ENCODE measurements at places on chromosomes 16 and 17.

- DNase-seq, result no peak
Observed at GRCh38 chr16:1156055-1156982, 3.4 kb downstream of the CACNA1H start.

- DNase-seq, result no peak
Observed at GRCh38 chr16:31498493-31498892, 9.7 kb downstream of the RUSF1 start.

- DNase-seq, result no peak
Observed at GRCh38 chr17:18213666-18214270, 11.7 kb upstream of the LLGL1 start.

- peak; percentile 74 for DNase-seq
Observed at GRCh38 chr16:12674071-12674470, 129.6 kb downstream of the CPPED1 start.

DNA sequence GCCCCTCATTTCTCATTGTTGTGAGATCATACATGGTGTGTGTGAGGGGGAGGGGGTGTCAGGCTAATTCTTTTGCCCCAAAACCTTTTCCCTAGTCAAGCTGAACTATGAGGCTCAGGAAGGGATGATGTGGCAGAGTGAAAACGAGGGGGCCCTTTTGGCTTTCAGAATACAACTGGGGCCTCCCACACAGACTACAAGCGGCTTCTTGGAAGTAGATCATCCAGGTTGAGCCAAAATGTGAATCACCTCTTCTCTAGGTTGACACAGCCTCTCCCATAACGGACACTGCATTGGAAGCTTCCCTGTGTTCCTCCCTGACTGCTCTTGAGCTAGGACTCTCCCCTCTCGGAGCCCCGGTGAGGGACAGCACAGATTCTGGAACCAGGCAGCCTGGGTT lies 2.3 kb upstream of the ALKBH5 start:
- no peak for DNase-seq

- DNase-seq, result peak; percentile 54
Observed at GRCh38 chr17:491086-492021, 138.7 kb upstream of the RPH3AL start.

- DNase-seq, result no peak
Observed at GRCh38 chr16:2845116-2845515, 12.9 kb downstream of the PRSS22 start.

DNA sequence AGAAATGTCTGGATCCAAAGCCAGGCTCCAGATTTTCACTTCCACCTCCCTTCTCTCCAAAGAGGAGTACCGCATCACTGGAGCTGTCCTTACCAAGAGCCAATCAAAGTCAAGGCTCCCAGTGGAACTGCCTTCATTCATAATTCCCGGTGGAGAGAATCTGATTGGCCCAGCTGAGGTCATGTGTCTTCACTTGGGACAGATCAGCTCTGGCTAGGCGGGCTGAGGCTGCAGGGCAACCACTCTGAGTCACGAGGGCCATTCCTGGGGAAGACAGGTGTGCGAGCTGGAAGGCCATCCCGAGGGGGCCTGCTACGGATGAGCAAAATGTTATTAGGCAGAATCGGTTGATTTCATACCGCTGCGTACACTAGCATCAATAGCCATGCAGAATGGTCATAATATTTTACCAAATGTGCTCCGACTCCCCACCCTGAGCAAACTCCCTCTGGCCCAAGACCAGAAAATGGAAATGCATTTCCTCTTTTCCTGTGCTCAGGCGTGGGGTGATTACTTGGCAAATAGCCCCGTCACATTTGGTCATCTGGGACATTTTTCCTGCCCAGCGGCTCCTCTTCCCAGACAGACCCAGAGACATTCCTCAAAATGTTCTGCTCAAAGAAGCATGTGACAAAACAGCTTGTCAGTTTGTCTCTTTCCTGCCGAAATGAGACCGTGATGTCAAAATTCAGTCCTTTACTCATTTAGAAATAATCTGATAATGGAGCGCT lies 111.1 kb downstream of the AIPL1 start:
- no peak for DNase-seq

GRCh38 chr17:40349895-40350688 lies 14.4 kb downstream of the GJD3 start:
- DNase-seq, result no peak

DNA sequence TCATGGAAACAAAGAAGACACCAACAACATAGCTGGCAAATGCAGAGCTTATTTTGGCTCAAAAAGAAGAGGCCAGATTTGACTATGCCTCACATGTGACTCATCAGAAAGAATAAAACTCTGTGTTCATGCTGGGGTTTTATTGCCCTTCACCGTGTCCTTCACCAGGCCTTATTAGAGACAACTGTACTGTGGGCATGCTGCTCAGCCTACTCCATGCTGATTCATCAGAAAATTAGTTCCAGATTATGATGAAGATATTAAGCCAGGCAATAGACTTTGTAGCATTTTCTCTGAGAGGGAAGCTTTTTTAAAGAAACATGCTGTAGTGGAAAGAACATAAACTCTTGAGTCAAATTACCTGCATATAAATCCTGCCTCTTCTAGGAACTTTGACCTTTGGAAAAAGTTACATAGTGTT lies 89.8 kb downstream of the CYB561 start:
- peak; percentile 23 for DNase-seq

GRCh38 chr16:56869513-56870275 lies 4.7 kb downstream of the SLC12A3 start:
- DNase-seq, result peak; percentile 56

DNA sequence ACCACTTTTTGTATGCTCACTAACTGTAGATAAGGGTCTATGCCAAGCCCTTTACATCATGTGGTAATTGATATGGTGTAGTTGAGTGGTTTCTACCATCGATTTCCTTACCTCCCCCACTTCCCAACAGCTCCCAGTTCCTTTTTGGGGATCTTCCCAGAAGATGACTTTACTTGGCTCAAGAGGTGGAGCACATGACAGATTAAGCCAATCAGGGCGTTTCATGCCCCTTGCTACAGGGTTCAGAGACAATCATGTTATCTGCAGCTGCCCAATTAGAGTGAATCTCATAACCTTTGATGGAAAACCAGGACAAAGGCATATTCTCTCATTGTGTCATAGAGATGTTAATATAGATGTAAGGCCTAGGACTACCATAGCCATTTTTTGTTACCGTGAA lies 16.2 kb upstream of the BMERB1 start:
- DNase-seq, result no peak

DNA sequence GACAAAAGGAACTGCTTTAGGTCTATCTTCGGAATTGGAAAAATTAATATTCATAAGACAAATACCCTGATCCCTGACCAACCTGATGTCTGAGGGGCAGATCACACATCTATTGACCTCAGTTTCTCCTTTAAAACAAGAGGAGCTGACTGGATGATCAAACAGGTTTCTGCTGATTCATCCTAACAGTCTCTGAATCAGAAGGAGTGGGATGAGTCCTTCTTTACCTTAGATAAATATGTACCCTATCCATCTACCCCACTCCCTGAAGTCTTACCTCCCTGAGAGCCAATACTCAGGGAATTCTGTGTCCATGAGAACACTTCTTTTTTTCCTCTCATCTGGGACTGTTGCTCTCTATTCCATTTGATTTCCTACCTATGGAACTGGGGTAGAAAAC lies 80.3 kb upstream of the CRHR1 start:
- DNase-seq, result no peak

- no peak for DNase-seq
Observed at GRCh38 chr17:73137376-73137775, 27.4 kb upstream of the SSTR2 start.

- no peak for DNase-seq
Observed at GRCh38 chr17:66711881-66712321, 123.0 kb upstream of the CACNG5 start.

- DNase-seq, result no peak
Observed at GRCh38 chr17:76074390-76075363, at the start of gene GALR2. Gene GALR2 (plus strand): TSS chr17:76074781. CDS start chr17:76074884, 103 bp downstream.

DNA sequence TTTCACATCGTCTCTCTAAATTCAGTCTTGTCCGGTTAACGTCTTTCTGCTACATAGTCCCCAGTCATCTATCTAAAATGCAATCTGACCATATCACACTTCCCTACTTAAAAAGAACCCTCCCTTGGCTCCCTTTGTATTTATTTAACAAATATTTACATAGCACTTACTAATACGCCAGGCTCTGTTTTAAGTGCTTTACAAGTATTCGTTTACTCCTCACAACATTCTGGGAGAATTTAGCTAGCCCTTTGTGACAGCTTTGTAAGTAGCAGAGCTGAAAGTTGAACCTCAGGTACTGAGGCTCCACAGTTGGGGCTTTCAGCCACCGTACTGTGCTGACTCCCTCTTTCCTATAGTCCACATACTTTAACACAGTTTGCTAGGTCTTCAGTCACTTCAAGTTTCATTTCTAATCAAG lies 9.2 kb downstream of the PAFAH1B1 start:
- DNase-seq, result no peak

- no peak for DNase-seq
Observed at GRCh38 chr16:17177242-17177958, 293.4 kb downstream of the XYLT1 start.

Measured in suppressor macrophage (primary cell).